ENCODE measurements at places on chromosomes 4 and X. TPM values are rescaled to one million over a fixed set of nuclear protein-coding genes. Genes with fewer than 3 reads are reported as not detected.

CTAG2 gene
- total RNA-seq: not detected

DIPK2B gene
- 13.4 TPM for total RNA-seq

GUCY2F gene
- not detected for total RNA-seq

RS1 gene
- total RNA-seq: not detected

RPL39 gene
- 1,011 TPM for total RNA-seq

REPS2 gene
- total RNA-seq: 16.2 TPM

SHISA3 gene
- total RNA-seq: 60.1 TPM

ADGRG4 gene
- not detected for total RNA-seq

PPP1R2C gene
- not detected for total RNA-seq

SLC10A6 gene
- total RNA-seq: 0.53 TPM

SPATA4 gene
- 0.88 TPM for total RNA-seq

GCNA gene
- total RNA-seq: 2.6 TPM

PDCL2 gene
- not detected for total RNA-seq

MAD2L1 gene
- 19.3 TPM for total RNA-seq

RBBP7 gene
- 115 TPM for total RNA-seq

GUCY1A1 gene
- 80.2 TPM for total RNA-seq

DAPP1 gene
- 4.6 TPM for total RNA-seq

WWC2 gene
- total RNA-seq: 51.9 TPM

GABRQ gene
- total RNA-seq: 0.99 TPM
